ENCODE measurements at places on chromosomes 16 and 17.

GRCh38 chr16:81713796-81714195 is 65.3 kb upstream of the PLCG2 start:
- DNase-seq: no peak

DNA sequence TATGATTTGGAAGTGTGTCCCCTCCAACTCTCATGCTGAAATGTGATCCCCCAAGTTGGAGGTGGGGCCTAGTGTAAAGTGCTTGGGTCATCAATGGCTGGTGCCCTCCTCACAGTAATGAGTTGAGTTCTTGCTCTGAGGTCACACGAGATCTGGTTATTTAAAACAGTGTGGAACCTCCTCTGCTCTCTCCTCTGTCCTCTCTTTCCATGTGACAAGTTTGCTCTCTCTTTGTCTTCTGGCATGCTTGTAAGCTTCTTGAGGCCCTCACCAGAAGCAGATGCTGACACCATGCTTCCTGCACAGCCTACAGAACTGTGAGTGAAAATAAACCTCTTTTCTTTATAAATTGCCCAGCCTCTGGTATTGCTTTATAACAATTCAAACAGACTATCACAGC is 19.9 kb downstream of the BRIP1 start:
- DNase-seq: no peak

DNA sequence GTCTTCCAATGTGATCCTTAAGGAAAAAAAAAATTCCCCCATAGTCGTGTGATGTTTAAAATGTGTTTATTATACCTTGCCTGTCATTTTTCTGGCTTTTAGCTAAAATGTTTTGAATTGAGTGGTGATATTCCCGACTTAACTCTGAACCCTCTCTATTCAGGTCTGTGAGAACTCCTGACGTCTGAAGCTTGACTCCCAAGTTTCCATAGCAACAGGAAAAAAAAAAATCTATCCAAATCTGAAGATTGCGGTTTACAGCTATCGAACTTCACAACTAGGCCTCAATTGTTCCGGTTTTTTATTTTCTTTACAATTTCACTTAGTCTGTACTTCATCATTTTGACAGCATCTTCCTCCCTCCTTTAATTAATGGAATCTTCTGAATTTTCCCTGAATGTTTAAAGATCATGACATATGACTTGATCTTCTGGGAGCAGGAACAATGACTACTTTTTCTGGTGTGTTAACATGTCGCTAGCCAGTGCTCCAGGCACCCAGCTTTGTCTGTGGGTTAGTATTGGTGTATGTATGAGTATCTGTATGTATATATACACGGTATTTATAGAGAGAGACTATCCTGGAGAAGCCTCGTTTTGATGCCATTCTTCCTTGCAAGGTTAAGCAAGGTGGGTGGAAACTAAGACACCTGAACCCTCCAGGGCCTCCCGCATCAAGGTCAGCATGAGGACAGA is 12.8 kb upstream of the HSBP1 start:
- DNase-seq: no peak

GRCh38 chr16:83109490-83110125 is 482.8 kb downstream of the CDH13 start:
- no peak for DNase-seq

GRCh38 chr16:62676306-62676705 is 640.1 kb upstream of the CDH8 start:
- no peak for DNase-seq

GRCh38 chr16:80720804-80721371 is 83.5 kb downstream of the CDYL2 start:
- DNase-seq: peak; percentile 9

- DNase-seq: no peak
Measured at GRCh38 chr16:9495824-9496223, 404.4 kb downstream of the HAPSTR1 start.

DNA sequence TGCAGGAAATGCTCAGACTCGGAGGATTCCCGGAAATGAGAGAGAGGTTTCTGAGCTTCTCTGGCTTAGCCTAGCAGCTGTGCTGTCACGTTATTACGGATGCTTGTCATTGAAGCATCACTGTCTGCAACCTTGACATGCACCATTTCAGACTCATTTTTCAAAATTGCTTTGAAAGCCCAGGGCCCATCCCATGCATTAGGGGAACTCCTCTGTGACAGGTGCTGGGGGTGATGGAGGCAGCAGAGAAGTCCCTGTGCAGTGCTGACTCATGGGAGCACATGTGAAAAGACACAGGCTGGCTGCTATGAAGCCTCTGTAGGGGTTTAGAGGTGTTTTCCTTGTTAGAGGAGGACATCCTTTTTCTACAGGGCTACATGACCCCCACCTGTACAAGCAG is 214.0 kb upstream of the MPHOSPH6 start:
- DNase-seq: no peak

GRCh38 chr17:38886643-38887010 is 16.8 kb downstream of the LASP1 start:
- DNase-seq: no peak

- peak; percentile 69 for DNase-seq
Measured at GRCh38 chr17:10099051-10099571, 99.3 kb downstream of the GAS7 start.

DNA sequence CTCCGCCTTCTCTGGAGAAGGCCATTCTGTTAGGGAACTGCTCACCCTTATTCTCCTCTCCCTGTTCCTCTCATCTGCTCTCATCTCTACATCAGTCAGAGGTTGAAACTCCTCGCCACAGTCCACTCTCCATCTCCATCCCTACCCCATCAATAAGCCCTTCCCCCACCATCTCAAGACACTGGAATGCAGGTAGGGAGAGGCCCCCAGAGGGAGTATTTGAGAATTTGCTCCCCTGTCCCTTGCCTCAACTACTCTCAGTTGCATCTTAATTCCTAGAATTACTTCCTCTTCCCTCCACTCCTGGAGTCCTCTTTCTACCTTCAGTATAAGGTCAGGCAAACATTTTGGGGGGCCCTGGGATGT is 2.0 kb upstream of the AATF start:
- no peak for DNase-seq

- peak; percentile 6 for DNase-seq
Measured at GRCh38 chr17:72187556-72187955, 66.7 kb downstream of the SOX9 start.

DNA sequence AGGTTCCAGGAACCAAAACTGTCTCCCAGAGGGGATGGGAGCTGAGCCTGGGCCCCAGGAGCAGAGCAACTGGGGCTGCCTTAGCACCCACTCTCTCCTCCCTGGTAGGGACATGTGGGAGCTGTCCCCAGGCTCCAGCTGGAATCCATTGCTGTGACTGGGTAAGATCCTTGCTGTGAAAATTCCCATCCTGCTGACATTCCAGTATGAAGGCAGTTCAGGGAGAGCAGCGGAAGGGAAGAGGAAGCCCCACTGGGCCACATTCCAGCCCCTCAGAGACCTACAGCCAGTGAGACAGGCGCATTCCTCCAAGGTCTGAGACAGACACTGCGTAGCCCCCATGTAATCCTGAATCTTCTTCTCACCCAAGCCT is 24.2 kb downstream of the MYO18A start:
- DNase-seq: no peak

- no peak for DNase-seq
Measured at GRCh38 chr17:80468781-80469493, 7.5 kb downstream of the NPTX1 start.

- no peak for DNase-seq
Measured at GRCh38 chr16:85081765-85082164, 30.5 kb downstream of the CIBAR2 start.

DNA sequence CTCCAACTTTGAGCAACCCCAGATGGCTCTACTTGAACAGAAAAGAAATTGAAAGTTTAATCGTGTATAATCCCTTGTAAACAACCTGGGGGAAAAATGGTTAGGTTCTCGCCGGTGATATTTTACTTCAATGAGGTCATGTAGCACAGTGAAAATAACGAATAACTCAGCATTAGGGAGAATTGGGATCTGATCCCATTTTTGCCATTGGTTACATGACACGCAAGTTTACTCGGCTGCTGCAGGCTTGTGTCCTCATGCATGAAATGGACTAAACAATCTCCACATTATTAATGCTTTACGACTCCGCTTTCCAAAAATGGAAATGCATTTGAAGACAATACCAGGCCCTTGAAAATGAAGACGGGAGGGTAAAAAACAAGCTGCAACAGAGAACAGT is 45.5 kb upstream of the LRRC37A3 start:
- peak; percentile 16 for DNase-seq

- peak; percentile 5 for DNase-seq
Measured at GRCh38 chr16:22945361-22945760, 131.4 kb downstream of the HS3ST2 start.

GRCh38 chr16:28931801-28932225 is at the start of gene CD19:
Gene CD19, plus strand, starts transcription at chr16:28931971. Its CDS starts 30 bp downstream, at chr16:28932001.
- no peak for DNase-seq

- no peak for DNase-seq
Measured at GRCh38 chr17:82328141-82328993, 5.2 kb downstream of the SECTM1 start.

DNA sequence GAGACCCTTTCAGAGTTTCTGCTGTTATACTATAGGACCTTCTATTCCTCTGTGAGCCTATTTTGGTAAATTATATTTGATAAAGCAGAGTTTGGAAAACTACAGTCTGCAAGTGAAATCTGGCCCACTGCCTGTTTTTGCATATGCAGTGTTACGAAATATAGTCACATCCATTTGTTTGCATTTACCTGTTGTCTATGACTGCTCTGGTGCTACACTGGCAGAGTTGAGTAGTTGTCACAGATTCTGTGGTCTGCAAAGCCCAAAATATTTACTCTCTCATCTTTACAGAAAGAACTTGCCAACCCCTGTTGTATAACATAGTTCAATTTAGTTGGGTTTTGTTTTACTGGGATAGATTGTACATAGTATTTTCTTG is 42.3 kb downstream of the TNRC6A start:
- peak; percentile 41 for DNase-seq

DNA sequence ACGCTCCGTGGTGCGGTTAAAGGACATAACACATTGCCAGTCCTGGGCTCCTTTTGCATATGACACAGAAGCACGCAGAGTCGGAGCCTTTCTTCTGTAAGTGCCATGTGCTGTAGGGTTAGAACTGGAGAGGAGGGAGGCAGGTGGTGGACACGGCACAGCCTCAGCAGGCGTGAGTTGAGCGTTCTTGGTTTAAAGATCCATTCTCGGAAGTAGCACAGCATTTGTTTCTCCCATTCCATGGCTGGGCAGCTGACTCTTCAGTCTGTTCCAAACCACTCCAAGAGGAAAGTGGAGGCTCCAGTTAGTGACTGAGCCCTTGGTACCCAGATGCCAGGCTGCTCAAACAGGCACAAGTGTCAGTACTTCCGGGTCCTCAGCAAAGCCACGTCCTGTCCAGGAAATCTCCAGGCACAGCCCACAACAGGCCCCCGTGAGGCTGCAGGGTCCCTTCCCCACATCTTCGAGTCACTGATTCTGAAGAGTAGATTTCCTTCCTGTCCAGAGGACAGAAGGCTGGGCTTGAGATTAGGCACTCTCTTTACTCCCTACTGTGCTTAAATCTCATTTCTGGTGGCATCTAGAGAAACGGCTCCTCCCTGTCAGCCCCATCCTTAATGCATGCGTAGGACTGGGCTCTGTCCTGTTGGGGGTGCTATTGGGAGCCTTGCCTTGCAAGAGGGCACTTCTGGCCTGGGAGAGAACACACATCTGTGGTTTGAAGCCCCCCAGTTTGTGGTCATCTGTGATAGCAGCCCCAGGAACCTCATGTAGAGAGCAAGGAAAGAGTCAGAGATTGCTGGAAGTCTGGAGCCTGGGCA is 39.6 kb upstream of the NAT9 start:
- DNase-seq: peak; percentile 5

- DNase-seq: no peak
Measured at GRCh38 chr17:64657610-64658125, 4.4 kb downstream of the SMURF2 start.

DNA sequence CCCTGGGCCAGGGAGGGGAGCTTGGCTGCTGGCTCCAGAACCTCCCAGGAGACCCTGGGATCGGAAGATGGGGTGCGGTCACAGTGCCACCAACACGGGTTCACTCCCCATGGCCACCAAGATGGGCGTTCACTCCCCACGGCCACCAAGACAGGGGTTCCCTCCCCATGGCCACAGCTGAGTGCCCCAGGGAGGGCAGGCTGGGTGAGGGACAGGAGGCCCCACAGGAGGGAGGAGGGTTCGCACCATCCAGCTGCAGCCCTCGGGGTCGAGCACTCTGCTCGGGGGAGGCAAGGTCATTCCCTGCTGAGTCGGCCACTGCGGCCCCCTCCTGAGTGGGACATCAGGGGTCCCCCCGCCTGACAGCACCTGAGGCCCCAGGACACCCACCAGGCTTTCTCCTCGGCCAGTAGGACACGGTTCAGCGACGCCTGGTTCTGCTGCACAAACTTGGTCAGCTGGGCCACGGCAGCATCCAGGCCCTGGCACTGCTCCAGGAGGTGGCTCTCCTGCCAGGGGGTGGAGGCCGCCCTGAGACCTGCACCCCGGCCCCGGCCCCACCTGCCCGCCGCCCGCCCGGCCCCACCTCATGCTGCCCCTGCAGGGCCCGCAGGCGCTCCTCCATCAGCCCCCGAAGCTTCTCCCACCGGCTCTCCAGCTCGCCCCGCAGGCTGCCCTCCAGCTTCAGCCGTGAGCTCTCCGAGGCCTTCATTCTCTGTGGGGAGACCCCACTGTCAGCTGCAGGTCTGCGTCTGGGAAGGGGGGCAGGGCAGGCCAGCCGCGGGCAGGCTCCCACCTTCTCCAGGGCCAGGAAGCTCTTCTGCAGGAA is 5.9 kb downstream of the CCDC154 start:
- DNase-seq: no peak

GRCh38 chr16:72946474-72947194 is 101.3 kb downstream of the ZFHX3 start:
- no peak for DNase-seq

DNA sequence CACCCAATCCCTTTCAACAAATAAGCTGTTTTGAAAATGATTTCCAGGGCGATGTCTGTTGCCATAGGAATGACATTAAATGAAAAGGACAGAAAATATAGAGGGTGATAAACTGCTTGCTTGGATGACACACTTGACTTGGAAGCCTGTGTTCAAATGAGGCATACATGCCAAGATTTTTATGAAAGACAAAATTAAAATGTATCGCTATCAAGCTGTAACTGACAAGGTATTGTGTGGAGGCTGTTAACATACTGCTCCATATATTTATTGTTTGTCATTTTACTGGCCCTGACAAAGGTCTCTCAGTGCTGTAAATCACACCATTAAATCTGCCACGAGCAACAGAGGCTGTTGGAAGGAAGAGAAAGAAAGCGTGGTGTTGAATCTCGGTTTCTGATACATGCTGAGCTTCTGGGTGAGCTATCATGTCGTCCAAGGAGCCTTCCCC is 456.2 kb upstream of the SALL1 start:
- no peak for DNase-seq

DNA sequence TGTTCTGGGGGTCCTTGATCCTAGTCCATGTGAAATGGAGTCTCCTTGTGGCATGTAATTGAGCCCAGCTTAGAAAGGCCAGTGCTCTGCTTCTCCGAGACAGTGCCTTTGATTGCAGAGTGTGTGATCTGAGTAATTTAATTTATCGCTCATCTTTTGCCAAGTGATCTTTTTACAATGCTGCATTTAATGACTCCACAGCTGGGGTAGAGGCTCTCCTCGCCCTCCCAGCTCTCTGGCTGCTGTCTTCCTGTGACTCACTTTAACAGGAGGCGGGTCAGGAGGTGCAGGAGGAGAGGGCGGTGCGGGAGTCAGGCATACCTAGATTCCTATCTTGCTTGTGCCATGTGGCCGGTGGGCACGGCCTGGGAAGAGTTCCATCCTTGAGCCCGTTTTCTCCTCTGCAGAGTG is 113.4 kb upstream of the FOXF1 start:
- DNase-seq: peak; percentile 89

- DNase-seq: no peak
Measured at GRCh38 chr16:1911467-1912214, 6.6 kb downstream of the HS3ST6 start.
